ENCODE measurements at places on chromosomes 3 and 15.

DNA sequence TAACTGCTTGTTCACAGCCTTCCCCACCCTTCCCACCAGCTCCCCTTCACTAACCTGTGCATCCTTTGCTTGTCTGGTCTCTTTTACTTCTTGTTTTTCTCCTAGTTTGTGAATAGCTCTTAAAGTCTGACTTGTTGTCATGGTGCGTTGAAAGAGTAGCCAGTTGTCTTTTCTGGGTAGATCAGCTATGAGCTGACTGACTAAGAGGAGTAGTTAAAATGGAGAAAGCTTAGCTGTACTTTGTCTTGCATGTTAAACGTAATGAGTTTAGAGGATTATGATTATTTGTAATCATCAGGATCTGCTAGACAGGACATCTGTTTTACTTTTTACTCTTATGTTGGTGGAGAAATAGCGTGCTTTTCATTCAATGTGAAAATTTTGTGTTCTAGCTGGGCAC is 35.9 kb downstream of the ATP2C1 start:
- no peak for DNase-seq

GRCh38 chr3:154776549-154777225 is 303.4 kb upstream of the MME start:
- DNase-seq = no peak

GRCh38 chr3:193344486-193344885 is 34.1 kb downstream of the ATP13A5 start:
- DNase-seq = no peak

DNA sequence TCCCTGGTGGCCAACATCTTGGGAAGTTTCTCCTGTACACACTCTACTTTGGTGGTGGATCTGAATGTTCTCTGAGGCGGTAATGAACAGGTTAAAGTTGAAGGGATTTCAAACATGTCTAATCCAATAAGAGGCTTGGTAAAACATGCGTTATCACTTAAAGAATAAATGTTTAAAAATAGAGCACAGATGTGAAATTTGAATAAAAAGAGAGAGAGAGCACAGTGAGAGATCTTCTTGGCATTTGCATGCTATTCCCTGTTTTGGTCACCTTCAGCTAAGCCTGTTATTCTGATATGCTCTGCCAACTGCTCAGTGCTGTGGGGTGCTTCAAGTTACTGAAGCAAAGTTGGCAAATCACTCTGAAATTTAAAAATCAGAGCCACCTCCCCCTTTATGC is 237.7 kb upstream of the WNT5A start:
- DNase-seq = no peak

GRCh38 chr15:51757450-51757849 is 6.1 kb downstream of the TMOD2 start:
- DNase-seq = no peak

GRCh38 chr15:74820056-74820455 is 6.4 kb upstream of the CPLX3 start:
- no peak for DNase-seq

DNA sequence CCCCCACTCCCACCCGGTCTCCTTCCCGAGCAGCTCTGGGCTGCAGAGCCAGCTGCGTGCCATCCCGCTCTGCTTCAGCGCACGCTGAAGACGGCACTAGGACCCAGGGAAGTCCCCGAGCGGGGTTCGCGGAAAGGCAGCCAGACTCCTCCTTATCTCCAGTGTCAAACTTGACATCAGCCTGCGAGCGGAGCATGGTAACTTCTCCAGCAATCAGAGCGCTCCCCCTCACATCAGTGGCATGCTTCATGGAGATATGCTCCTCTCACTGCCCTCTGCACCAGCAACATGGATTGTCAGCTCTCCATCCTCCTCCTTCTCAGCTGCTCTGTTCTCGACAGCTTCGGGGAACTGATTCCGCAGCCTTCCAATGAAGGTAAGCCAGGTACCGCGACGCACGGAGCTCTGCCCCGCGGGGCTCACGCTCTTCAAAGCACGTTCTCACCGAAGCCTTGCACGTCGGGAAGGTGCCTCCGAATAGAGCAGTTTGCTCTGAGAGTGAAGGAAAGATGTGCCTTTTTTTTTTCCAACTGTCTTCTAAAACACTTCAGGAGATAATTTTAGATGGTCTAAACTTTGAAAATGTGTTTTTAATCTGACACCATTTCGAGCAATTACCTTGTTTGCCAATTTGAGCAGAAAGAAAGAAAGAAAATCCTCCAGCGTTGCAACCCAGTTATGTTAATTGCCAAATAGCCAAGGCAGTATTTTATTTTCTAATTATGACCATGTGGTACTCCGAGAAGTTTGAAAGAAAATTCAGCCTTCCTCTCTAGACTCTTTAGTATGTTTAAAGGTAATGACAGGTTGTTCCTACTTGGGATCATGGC is at the start of gene EPHA3:
TSS of gene EPHA3 (plus strand) at position 161 of the 830 bp plus-strand sequence. CDS start at position 289, 128 bp downstream.
- DNase-seq = no peak

DNA sequence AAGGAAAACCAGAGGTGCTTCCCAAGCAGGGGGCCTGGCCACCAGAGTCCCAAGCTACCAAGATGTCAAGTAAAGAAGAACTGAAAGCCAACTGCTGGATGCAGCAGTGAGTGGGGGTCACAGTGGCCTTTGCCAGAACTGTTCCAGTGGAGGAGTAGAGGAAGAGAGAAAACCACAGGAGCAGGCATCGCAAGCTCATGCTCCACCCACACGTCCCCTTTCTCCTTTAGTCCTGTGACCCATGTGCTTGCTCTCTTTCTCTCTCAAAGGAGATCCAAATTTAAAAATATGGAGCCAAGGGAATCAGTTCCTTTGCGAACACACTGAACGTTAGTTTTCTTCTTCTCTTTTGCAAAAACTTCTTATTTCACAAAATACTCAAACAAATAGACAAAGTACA is 12.4 kb upstream of the ABHD2 start:
- no peak for DNase-seq

DNA sequence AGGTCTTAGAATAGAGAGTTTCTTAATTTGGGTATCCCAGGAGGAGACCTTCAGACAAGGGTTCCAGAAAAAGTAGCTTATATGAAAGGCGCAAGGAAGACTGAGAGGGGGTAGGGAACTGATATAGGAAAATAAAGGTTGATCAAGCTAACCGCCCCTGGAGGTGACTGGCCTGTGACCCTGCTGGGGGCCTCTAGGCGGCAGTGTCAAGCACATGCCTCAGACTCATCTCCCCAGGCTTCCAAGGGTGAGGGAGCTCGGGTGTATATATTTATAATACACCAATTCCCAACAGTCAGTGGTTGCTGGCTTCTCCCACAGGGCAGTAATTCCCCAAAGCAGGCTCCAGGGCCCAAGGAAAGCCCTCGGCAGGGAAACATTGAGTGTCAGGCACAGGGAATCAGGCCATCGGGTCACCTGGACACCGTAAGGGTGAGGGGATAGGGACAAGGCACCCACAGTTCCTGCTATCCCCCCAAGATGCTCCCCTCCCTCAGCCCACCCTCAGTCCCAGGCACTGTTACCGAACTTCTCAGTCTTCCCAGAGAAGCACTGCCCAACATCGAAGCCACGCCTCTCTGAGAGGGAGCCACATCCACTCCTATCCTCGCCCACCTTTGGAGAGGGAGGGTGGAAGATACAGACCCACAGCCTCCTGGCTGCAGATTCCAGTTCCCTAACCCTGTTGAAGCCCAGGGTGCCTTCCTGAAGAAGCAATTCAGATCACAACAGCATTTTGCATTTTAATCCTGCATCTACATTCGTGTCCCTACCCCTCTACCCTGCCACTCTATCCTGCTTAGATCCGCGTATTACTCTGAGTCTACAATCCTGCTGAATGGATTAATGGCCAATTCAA is 19.5 kb upstream of the CAV3 start:
- DNase-seq = no peak

- no peak for DNase-seq
These were observed 3.7 kb upstream of the THRB start for GRCh38 chr3:24498391-24498790.
